ENCODE measurements at places on chromosomes 1 and 21.
A peak's percentile ranks its signal among the peaks of the same experiment; 100 is the strongest.

DNA sequence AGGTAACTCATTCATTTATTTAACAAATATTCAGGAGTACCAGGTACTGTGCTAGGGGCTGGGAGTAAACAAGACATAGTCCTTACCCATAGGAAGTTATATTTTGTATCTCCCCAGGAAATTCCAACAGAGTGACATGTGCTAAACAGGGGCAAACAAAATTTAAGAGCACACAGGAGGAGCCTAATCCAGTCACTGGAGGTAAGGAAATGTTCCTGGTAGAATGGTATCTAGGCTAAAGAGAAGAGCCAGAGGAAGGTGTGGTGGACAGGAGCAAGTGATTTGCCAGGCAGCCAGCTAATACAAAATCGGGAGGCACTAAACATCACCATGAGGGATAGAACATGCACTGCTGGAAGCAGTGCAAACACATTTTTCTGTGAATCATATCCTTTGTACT lies 10.4 kb downstream of the TEX38 start:
- DNase-seq: no peak

GRCh38 chr21:16473988-16474387 lies 744.2 kb downstream of the USP25 start:
- no peak for DNase-seq

DNA sequence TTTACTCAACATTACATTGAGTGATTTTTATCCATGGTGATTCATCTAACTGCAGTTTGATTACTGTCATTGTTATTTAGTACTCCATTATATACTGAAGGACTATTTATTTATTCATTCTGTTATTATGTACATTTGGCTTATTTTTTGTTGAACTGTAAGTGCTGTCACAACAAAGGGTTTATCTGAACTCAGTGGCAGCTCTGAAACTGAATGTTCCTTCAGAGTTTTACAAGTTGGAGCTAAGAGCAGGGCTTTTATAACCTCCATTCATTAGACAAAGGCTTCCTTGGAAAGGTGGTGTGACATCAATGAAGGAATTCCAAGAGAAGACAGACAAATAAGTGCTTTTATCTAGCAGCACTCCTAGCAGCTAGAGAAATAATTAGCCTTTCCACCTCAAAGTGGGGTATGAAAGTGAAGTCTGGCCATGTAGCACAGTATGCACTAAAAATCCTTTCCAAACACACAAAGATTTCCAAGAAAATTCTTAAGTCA lies 83.3 kb upstream of the GORAB start:
- DNase-seq: no peak

DNA sequence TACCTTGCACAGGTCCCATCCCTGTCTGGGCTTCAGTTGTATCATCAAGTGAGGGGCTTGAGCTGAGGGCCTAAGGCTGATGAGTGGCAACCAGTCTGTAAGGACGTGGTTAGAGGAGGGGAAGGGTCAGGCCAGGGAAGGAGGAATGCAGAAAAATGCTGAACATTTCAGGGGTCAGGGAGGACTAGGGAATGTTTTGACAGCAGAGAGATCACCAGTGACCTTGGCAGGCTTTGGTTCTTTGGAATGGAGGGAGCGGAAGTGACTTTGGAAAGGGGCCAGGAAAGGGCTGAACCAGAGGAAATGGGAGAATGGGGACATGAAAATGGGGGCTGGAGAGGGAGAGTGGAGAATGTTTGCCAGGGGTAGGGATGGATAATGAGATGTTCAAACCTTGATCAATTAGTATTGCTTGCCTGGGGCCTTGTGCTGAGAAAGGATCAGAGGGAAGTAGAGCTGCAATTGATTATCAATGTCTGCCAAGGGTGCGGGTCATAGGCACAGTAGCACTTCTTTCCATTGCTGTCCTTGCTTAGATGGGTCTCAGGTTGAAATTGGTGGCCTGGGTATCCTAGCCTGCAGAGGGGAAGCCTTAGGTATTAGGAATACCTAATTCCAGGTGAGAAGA lies 7.4 kb downstream of the LDLRAP1 start:
- DNase-seq: no peak

- DNase-seq: no peak
These were observed 127.9 kb upstream of the CACYBP start for GRCh38 chr1:174871886-174872285.

- DNase-seq: no peak
These were observed 108.8 kb downstream of the KIAA0319L start for GRCh38 chr1:35448344-35448801.

DNA sequence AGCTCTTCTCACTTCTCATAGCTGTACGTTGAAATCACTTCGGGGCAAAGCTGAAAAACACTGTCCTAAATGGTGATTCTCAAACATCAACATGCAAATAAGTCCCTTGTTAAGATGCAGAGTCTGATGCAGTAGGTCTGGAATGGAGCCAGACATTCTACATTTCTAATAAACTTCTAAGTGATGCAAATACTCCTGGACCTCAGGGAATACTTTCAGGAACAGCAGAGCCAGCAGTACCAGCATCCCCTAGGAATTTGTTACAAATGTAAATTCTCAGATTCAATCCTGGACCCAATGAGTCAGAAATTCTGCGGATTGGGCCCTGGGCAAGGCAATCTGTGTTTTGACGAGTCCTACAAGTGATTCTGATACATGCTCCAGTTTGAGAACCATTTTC lies 152.3 kb downstream of the PCNX2 start:
- no peak for DNase-seq

DNA sequence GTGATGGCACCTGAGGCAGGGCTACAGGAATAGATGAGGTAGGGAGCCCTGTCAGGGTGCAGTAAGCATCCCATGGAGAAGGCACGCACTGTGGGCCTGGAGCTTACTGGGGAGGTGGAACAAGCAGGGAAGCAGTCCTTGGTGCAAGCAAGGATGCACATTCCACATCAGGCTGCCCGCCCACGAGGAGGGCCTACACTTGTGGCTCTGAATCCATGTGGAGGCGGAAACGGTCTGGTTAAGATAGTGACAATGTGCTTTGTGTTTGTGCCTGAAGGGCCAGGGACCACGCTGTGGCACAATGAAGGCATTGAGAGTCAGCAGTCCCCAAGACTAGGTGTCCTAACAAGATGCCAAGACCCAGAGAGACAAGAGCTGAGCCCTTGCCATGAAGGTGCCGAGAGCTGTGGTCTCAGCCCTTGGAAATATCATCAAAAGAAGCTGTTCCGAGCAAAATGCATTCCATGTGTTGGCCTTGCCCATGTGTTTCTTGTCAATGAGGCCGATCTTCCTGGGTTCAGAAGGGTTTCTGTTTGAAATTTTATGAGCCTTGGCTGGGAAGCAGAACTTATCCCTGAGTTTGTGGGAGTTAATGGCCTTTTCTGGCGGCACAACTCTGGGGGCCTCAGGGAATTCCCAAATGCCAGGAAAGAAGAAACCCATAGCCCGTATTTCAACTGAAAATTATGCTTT lies 111.9 kb downstream of the NGF start:
- DNase-seq: no peak

- DNase-seq: no peak
These were observed 424.5 kb downstream of the NEGR1 start for GRCh38 chr1:71857862-71858261.

DNA sequence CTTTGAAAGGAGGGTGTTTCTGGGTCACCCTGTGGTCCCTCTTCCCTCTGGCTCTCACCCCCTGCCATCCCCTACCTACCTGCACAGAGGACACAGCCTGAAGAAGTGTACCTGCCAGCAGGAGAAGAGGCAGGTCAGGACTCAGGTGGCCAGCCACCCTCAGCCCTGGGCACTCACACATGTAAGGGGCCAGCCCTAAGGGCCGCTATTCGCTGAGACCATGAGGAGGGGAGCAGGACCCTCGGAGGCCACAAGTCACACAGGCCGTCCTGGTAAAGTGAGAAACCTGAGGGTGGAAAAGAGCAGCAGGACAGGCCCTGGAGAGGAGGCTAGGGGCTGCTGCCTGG lies 1.2 kb downstream of the ZNF692 start:
- no peak for DNase-seq

- no peak for DNase-seq
These were observed 32.9 kb upstream of the VAV3 start for GRCh38 chr1:107997866-107998265.

DNA sequence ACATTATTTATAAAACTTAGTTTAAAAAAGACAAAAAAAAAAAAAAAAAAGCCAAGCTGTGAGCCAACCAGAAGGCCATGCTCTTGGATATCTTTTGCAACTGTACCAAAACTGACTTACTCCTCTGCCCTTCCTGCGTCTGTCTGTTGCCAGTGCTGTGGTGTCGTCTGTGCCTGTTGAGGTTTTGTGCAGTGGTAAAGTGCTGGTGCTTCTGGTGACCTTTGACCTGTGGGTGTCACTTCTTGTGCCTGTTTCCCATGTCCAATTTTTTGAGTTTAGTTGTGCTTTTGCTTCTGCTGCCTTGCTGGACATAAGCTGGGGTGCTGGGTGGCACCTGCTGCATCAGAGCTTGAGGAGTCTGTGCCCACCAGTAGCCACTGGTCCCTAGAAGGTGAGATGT lies 41.4 kb downstream of the RNF187 start:
- no peak for DNase-seq

GRCh38 chr1:69513601-69514000 lies 54.1 kb upstream of the LRRC7 start:
- DNase-seq: no peak

DNA sequence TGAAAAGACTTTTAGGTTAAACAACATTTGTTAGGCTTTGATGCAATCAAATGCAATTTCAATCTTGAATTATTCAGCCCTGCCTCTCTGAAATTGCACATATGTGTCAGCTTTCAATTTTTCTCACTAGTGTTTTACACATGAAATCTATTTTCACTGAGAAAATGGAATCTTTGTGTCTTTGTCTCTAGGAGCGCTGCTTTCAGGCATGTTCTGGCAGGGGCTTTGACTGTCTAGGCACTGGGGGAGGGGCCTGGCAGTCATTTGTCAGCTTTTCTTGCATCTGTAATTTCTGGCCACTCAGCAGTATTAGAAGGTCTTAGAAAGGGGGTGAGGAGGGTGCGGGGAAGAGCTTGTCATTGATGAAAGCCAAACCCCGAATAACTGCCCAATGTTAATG lies 264.4 kb downstream of the PTPRC start:
- no peak for DNase-seq

GRCh38 chr1:217311766-217312165 lies 319.1 kb downstream of the GPATCH2 start:
- DNase-seq: no peak

DNA sequence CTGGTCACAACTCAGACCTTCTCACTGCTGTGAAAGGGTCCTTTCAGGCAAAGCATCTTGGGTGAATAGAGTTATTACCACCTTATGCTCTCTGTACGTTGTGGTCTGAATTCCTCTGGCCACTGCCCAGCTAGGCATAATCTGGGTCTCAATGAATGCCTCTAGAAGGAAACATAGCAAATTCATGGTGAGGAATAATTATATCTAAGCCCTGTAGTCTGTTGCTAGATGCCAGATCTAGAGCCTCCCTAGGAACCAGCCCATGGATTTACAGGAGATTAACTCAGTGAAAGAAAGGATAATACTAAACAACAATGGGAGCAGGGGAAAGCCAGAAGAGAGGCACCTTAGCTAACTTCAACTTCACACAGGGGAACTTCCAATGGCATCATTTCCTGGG lies 2.4 kb upstream of the COL11A1 start:
- DNase-seq: no peak

DNA sequence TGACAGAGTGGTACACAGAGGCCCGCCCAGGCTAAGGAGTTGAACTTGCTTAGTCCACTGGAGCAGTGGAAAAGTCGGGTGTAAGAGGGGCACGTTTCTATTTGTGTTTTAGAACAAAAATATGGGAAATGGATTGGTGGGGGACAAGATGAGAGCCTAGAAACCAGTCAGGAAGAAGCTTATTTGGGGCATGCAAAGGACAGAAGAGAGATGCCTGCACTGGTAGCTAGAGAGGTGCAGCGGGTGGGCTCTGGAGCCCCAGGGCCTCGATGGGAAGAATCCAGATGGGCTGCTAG lies 1.2 kb upstream of the LIN9 start:
- DNase-seq: no peak

DNA sequence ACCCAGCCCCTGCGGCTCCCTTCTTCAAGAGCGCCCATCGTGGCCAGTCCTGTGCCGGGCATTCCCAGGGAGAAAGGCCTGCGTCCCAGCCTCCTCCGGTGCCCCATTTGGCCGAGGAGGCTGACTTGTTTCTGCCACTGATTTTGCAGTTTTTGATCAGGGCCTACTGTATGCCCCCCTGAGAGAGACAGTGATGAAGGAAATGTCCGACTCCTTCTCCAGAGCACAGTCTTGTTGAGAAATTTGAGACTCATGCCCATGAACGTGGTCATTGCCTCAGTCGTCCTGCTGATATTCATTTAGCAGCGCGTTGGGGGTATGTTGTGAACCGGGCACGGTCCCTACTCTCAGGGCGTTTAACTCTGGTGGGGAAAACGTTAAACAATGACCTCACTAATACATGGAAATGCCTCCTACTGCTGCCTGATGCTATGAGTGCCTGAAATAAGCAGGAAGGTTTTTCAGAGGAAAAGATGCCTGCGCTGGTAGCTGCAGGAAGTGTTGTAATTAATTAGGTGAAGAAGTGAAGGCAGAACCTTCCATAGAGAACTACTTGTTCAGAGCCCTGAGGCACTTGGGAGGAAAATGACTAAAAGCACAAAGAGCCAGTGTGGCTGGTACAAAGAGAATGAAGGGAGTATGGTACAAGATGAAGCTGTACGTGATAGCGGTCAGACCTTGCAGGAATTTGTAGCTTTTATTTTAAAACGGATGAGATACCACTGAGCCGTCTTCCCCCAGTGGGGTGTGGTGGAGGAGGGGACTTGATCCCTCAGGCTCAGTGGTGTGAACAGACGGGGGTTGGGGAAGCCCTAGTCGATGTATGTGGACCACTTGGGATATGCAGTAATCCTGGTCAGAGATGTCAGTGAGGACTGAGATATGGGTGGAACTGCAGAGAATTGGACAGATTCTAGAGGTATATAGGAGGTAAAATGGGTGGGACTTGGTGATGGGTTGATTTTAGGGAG lies 730 bp downstream of the ZCCHC17 start:
- DNase-seq: no peak

- no peak for DNase-seq
These were observed 648 bp downstream of the S100PBP start for GRCh38 chr1:32817815-32818786.

DNA sequence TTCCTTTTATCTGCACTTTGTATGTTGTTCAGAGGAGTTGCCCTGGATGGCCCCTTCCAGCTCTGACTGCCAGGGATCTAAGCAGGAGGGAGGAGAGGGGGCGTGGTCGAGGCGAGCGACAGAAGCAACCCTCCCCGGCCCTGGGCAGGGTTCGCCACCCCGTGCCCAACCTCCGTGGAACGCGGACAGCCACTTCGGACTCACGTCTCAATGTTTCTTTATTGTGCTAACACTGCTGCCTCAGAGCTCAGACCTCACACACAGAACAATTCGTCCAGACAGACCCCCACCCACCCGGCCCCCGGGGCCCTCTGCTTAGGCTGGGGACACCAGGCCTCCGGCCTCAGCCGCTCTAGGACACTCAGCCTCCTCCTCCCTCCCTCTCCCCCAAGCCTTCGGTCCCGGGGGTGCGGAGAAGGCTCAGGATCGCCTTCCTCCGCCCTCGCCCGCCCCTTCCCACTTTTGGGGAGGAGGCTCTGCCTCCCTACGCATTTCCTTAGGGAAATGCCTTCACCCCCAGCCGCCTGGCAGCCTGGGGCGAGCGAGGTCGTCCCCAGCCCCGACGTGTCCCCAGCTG lies 8.3 kb downstream of the VSIG8 start:
- DNase-seq: peak; percentile 21

- no peak for DNase-seq
These were observed 294.4 kb downstream of the PRDM2 start for GRCh38 chr1:13994386-13994785.
